IPS DF 6.9 (cell line): ENCODE measurements at places on chromosomes 11 and 22.

DNA sequence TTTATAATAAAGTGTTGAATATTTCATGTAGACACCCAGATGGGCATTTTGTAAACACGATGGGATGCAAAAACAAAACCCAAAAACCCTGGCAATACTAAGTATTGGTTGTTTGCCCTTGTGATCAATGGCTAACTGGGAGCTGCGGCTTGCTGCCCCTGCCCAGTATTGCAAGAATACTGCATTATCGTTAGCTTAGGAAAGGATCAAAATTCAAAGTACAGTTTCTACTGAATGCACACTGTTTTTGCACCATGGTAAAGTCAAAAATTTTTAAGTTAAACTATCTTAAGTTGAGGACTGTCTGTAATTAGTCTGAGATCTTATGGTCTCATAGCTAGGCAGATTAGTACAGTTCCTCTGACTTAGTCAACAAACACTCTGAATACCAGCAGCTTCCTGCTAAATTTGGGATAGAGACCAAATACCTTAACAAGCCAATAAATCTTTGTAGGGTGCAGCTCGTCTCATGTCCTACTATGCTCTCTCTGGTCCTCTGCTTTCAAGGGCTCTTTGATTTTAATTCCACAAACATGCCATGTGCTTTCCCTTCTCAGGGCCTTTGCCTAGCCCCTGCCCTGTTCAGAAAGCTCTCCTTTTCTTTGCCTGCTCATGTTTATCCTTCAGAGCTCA is 4.0 kb downstream of the CCDC90B start:
- no peaks in the 10 kb centered on the region for H3K27me3 ChIP-seq
- H3K4me1 ChIP-seq: no peaks in the 10 kb centered on the region
- no peak overlapping the region for H3K4me3 ChIP-seq
- DNase-seq: no peak
- H3K27ac ChIP-seq: no peak overlapping the region

DNA sequence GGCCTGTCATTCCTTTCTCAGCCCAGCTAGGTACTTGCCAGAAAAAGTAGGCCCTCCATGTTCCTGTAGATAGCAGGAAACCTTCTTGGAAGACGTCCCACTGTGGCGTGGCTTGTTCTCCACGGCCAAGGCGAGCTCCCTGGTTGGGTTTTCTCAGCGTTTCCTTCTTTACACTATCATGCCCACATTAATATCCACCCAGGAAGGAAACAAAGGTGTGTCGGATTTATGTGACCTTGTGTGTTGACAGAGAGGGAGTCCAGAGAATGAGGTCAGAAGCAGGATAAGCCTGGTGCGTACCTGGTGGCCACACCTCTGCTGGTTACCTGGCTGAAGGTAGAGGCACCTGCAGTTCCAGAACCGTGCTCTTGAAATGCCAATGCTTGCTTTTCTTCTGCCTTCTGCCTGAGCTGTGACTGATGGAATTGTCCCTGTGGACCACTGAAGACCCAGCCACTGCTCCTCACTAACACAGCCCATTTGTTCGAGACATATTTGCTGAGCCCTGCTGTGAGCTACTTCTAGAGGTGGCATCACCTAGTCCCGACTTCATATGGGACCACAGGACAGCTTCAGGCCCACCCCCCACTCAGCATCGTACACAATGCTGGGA is 7.9 kb downstream of the ASPHD2 start:
- peaks cover 9% of the 10 kb centered on the region; the same call in 1 of the 2 replicates for H3K36me3 ChIP-seq
- DNase-seq: no peak
- no peaks in the 10 kb centered on the region for H3K27me3 ChIP-seq
- H3K4me3 ChIP-seq: no peak overlapping the region

GRCh38 chr11:810040-810567 is 337 bp downstream of the RPLP2 start:
- peaks cover 24% of the 10 kb centered on the region for H3K36me3 ChIP-seq
- no peak overlapping the region for H3K27ac ChIP-seq
- H3K4me1 ChIP-seq: no peaks in the 10 kb centered on the region
- peak overlapping the region; percentile 83 for H3K4me3 ChIP-seq

- no peaks in the 10 kb centered on the region for H3K36me3 ChIP-seq
- H3K4me1 ChIP-seq: no peaks in the 10 kb centered on the region
- no peak overlapping the region for H3K4me3 ChIP-seq
- H3K27me3 ChIP-seq: no peaks in the 10 kb centered on the region
- no peak overlapping the region for H3K27ac ChIP-seq
Measured at GRCh38 chr11:123020968-123021367, 39.3 kb upstream of the BSX start.

- H3K36me3 ChIP-seq: no peaks in the 10 kb centered on the region
- H3K27ac ChIP-seq: no peak overlapping the region
- peaks cover 3% of the 10 kb centered on the region; the same call in 1 of the 2 replicates for H3K4me1 ChIP-seq
- no peaks in the 10 kb centered on the region for H3K27me3 ChIP-seq
- no peak for DNase-seq
Measured at GRCh38 chr11:68455485-68455884, 5.1 kb upstream of the PPP6R3 start.

- no peak for DNase-seq
- no peak overlapping the region for H3K27ac ChIP-seq
- peak overlapping the region; percentile 51; the same call in 1 of the 2 replicates for H3K4me3 ChIP-seq
- peaks cover 5% of the 10 kb centered on the region; the same call in 1 of the 2 replicates for H3K4me1 ChIP-seq
Measured at GRCh38 chr11:86955111-86955360, 159 bp downstream of the FZD4 start.

GRCh38 chr22:21030032-21030431 is 2.3 kb downstream of the SLC7A4 start:
- H3K27ac ChIP-seq: no peak overlapping the region
- no peak for DNase-seq
- H3K4me1 ChIP-seq: 0 out of 2 replicates have a peak, but pooled peaks cover 3% of the 10 kb centered on the region

GRCh38 chr11:86484795-86485166 is 110.1 kb downstream of the CCDC81 start:
- H3K27me3 ChIP-seq: no peaks in the 10 kb centered on the region
- H3K36me3 ChIP-seq: no peaks in the 10 kb centered on the region
- no peak for DNase-seq
- H3K4me3 ChIP-seq: no peak overlapping the region

DNA sequence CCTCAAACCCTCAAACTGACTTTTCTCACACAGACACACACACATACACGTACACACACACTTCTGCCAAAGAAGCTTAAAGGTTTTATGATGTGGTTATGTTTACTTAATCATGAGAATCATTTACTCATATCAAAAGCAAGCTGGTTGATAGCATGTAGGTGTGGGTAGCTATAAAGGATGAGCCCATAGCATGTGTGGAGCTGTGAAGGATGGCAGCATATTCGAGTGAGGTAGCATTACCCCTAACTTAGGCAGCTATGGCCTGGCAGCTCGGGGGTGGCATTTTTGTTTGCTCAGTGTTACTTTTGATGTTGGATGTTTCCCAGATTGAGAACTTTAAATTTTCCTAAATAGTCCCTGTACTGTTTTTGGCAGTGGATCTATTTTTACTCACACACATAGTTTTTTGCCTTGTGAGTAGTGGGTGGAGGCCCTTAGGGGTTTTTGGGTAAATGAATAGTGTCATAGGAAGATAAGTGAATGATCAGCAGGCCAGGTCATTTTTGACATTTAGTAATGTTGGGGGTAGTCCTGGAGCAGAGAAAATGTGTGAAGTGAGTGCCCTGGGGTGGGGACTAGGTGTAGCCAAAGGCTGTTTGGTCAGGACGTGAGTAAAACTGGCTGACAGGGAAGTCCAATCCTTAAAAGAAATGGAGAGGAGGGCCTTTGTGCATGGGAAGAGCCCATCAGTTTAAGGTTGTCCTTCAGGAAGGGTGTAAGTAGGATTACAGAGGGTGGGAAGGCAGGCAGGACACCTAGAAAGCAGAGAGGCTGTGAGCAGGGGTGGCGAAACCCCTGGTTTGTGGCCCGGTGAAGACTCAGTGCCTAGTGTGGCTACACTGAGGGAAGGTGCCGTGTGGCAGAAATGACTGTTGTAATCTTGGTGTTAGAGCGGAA is 7.1 kb downstream of the YWHAH start:
- peaks cover 3% of the 10 kb centered on the region for H3K36me3 ChIP-seq
- no peak overlapping the region for H3K4me3 ChIP-seq
- no peak for DNase-seq
- H3K27me3 ChIP-seq: no peaks in the 10 kb centered on the region
- H3K27ac ChIP-seq: no peak overlapping the region

GRCh38 chr11:34999453-34999852 is 83.0 kb downstream of the PDHX start:
- no peaks in the 10 kb centered on the region for H3K36me3 ChIP-seq
- H3K27me3 ChIP-seq: no peaks in the 10 kb centered on the region
- no peak overlapping the region for H3K4me3 ChIP-seq

GRCh38 chr22:48890693-48891554 is 936.7 kb downstream of the BRD1 start:
- H3K27ac ChIP-seq: no peak overlapping the region
- DNase-seq: no peak
- H3K4me3 ChIP-seq: no peak overlapping the region
- H3K4me1 ChIP-seq: no peaks in the 10 kb centered on the region
- no peaks in the 10 kb centered on the region for H3K36me3 ChIP-seq

- peak; percentile 48 for DNase-seq
- H3K36me3 ChIP-seq: 0 out of 2 replicates have a peak, but pooled peaks cover 3% of the 10 kb centered on the region
- H3K27ac ChIP-seq: no peak overlapping the region
- H3K4me1 ChIP-seq: 0 out of 2 replicates have a peak, but pooled peaks cover 2% of the 10 kb centered on the region
Measured at GRCh38 chr11:47186700-47187695, 764 bp upstream of the PACSIN3 start.

- DNase-seq: no peak
- no peak overlapping the region for H3K27ac ChIP-seq
- H3K27me3 ChIP-seq: no peaks in the 10 kb centered on the region
- H3K4me1 ChIP-seq: no peaks in the 10 kb centered on the region
Measured at GRCh38 chr11:34609850-34610249, 11.0 kb upstream of the EHF start.

GRCh38 chr11:129731316-129731715 is 84.3 kb upstream of the TMEM45B start:
- H3K4me1 ChIP-seq: no peaks in the 10 kb centered on the region
- H3K36me3 ChIP-seq: no peaks in the 10 kb centered on the region
- no peaks in the 10 kb centered on the region for H3K27me3 ChIP-seq

- H3K4me1 ChIP-seq: no peaks in the 10 kb centered on the region
- H3K27ac ChIP-seq: no peak overlapping the region
- no peak for DNase-seq
- no peaks in the 10 kb centered on the region for H3K27me3 ChIP-seq
- H3K4me3 ChIP-seq: no peak overlapping the region
Measured at GRCh38 chr11:33017478-33017877, 1.8 kb downstream of the DEPDC7 start.

GRCh38 chr11:99505831-99506230 is 485.1 kb downstream of the CNTN5 start:
- H3K27ac ChIP-seq: no peak overlapping the region
- no peaks in the 10 kb centered on the region for H3K27me3 ChIP-seq
- no peak for DNase-seq
- no peak overlapping the region for H3K4me3 ChIP-seq

- H3K4me3 ChIP-seq: no peak overlapping the region
- DNase-seq: no peak
- no peak overlapping the region for H3K27ac ChIP-seq
- no peaks in the 10 kb centered on the region for H3K4me1 ChIP-seq
- H3K27me3 ChIP-seq: no peaks in the 10 kb centered on the region
Measured at GRCh38 chr11:9875862-9876261, 212.0 kb downstream of the SWAP70 start.

- H3K36me3 ChIP-seq: no peaks in the 10 kb centered on the region
- no peak overlapping the region for H3K4me3 ChIP-seq
- no peak for DNase-seq
Measured at GRCh38 chr22:31282748-31283468, 9.4 kb downstream of the PIK3IP1 start.

DNA sequence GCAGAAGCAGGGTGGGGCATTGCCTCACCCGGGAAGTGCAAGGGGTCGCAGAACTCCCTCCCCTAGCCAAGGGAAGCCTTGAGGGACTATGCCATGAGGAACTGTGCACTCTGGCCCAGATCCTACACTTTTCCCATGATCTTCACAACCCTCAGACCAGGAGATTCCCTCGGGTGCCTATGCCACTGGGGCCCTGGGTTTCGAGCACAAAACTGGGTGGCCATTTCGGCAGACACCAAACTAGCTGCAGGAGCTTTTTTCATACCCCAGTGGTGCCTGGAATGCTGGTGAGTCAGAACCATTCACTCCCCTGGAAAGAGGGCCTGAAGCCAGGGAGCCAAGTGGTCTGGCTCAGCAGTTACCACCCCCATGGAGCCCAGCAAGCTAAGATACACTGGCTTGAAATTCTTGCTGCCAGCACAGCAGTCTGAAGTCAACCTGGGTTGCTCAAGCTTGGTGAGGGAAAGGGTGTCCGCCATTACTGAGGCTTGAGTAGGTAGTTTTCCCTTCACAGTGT is 573.7 kb upstream of the ANO3 start:
- DNase-seq: no peak
- H3K27ac ChIP-seq: no peak overlapping the region
- no peaks in the 10 kb centered on the region for H3K36me3 ChIP-seq
- no peaks in the 10 kb centered on the region for H3K27me3 ChIP-seq
- no peak overlapping the region for H3K4me3 ChIP-seq

GRCh38 chr11:134876226-134876625 is 464.2 kb upstream of the B3GAT1 start:
- H3K4me1 ChIP-seq: 0 out of 2 replicates have a peak, but pooled peaks cover 1% of the 10 kb centered on the region
- no peaks in the 10 kb centered on the region for H3K27me3 ChIP-seq
- no peaks in the 10 kb centered on the region for H3K36me3 ChIP-seq
- H3K27ac ChIP-seq: no peak overlapping the region

DNA sequence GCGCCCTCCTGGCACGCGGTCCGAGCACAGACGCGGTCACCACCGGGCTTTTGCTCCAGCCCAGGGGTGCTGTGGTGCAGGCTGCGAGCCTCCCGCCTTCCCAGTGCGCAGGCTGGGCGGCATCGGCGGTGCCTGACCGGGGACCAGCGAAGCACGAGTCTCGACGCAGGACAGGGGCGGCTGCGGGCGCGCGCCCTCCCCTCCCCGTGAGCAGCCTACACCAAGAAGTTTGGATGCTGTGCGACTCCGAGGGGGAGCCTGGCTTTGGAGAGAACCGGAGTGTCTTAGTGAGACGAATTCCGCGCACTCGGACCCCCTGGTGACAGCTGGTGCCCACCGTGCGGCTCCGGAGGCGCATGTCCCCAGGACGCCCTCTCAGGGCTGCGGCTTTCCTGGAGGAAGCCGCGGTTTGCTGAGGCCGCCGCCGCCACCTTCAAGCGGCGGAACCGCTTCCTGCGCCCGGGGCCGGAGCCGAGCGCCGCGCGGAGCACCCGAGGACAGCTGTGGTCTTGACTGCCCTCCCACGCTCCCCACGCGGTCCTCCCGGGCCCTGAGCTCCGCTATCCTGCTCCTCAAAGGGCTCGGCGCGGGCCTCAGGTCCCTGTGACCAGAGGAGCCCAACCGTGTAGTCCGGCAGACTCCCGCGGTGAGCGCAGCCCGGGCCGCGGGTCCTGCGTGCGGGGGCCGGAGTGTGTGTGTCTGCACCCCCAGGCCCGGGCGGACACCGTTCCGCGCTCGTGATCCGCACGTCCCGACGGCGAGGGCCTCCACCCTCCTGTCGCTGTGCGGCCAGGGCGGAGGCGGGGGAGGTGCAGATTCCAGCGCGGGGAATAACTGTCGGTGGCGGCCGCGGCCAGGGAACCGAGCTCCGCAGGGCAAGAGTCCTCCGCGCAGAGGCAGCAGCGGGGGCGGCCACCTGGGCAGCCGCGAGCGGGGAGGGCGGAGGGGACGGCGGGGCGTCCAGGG is 1.7 kb downstream of the FGF3 start:
- H3K27ac ChIP-seq: no peak overlapping the region
- peaks cover 52% of the 10 kb centered on the region for H3K27me3 ChIP-seq
- peaks cover 3% of the 10 kb centered on the region; the same call in 1 of the 2 replicates for H3K4me1 ChIP-seq
- DNase-seq: no peak
